Muscle of arm (tissue), 14 donors: ENCODE measurements at places on chromosomes 1 and 21. TPM values are rescaled to one million over a fixed set of nuclear protein-coding genes. Genes with fewer than 3 reads are reported as not detected.

AMY1C gene
- not detected for polyA plus RNA-seq

CFAP141 gene
- polyA plus RNA-seq, result not detected

KCNJ15 gene
- 1.1 TPM for polyA plus RNA-seq

GRCh38 chr1:68352202-68352601 is 97.6 kb downstream of the RPE65 start:
- no peak for DNase-seq

DNA sequence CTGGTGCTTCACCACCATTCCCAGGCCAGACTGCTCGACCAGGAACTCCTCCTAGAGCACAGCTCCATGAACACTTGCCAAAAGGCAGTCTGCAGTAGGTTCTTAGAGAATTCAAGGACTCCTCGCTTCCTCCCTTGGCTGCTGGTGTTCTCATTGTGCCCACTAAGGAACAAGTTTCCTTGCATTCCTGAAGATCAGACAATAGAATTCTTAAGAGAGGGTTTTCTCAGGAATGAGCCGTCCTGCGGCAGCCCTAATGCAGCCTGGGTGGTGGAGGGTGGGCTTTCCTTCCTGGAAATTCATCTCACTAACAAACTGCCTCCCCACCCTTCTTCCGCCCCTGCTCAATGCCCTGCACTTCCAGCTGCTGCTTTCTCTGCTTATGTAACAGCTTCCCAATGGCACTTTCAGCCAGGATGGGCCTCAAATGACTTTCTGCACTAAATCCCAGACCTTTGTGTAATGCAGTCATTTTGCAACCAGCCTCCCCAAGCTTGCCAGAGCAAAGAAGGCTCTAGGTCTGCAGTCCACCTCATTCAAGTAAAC is 287.9 kb downstream of the PLPP3 start:
- peak; percentile 17 for DNase-seq

DNA sequence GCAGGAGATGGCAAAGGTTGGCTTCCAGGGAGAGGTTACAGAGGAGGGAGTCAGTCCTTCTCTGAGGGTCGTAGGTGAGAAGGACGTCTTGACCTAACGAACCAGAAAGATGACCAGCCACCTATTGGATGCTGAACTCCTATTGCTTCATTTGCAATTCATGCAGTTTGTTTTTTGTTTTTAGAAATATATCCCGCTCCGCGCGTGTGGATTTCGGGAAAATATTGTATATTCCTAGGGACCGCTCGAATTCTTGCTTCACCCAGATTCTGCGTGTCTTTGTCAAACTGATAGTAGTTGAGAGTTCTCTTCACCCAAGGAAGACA is 564 bp downstream of the DISP1 start:
- DNase-seq, result no peak

- no peak for DNase-seq
Measured at GRCh38 chr1:3037281-3038040, 16.2 kb downstream of the ACTRT2 start.

DNA sequence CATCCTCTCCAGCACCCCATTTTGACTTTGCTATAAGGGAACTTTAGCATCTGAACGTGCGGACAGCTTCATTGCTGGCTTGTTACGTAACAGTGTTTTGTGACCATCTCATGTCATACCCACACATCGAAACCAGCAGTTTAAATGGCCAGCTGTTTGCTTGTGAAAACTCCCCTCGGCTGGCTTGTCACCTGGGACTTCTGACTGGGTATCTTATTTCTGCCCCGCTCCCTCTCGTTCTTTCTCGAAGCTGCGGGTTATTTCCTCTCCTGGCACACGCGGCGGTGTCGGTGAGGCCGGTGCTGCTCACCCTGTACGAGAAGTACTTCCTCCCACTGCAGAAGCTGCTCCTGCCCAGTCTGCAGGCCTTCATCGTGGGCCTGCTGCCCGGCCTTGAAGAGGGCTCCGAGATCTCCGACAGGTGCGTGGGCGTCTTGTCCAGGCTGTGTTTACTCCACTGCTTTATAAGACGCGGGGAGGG is 43.5 kb downstream of the DOP1B start:
- no peak for DNase-seq

- DNase-seq, result no peak
Measured at GRCh38 chr1:105210747-105211146, 1461.0 kb downstream of the AMY1C start.

GRCh38 chr1:172960454-172961208 is 90.1 kb downstream of the TNFSF18 start:
- DNase-seq, result no peak

- no peak for DNase-seq
Measured at GRCh38 chr1:24364975-24365678, 46.0 kb downstream of the GRHL3 start.

DNA sequence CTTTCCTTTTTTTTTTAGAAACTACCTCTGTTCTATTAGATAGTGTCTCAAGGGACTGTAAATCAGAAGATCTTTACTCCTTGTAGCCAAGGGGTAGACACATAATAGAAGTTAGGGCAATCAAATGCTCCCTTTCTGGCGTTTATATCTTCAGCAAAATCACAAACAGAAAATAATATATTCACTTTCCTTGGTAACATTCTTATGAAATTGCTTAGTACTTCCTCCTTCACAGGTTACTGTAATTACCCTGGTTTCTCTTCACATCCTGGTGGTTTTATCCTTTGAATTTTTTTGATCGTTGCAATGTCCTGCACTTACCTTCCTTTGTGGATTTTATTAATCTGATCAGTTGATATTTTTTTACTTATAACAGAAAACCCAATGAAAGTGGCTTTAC is 1064.9 kb downstream of the NCAM2 start:
- no peak for DNase-seq

DNA sequence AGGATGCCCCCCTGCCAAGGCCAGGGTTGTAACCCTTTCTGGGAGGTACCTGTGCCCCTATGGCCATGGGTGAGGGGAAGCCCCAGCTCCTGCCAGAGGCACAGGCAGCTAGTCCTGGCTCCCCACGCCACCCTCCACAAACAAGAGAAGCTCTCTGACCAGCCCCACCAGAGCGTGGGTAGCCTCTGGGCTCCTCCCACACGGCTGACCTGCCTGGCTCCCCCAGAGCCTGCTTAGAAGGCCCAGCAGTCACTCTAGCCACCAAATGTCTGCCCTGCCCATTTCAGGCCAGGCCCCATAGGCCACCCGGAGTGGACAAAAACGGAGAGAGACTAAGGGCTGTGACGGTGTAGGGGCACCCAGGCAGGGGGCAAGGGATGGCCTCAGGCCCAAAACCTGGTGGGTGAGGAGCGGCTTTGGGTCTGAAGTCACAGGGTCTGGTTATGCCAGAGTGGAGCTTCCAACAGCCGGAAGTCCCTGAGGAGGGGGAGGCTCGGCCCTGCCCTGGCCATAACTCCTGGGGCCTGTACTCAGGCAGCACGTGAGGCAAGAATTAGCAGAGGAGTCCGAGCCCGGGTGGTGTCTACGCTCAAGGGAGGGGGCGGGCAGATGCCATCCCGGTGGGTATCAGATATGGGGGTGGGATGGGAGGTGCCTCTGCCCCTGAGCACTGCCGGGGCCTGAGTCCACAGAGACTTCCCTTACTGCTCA is 155.4 kb downstream of the CASZ1 start:
- DNase-seq, result no peak

- no peak for DNase-seq
Measured at GRCh38 chr21:32951041-32951440, 74.7 kb upstream of the OLIG2 start.

- DNase-seq, result no peak
Measured at GRCh38 chr1:233478611-233479010, 135.3 kb upstream of the KCNK1 start.

- no peak for DNase-seq
Measured at GRCh38 chr1:184164536-184164935, 113.0 kb downstream of the TSEN15 start.

DNA sequence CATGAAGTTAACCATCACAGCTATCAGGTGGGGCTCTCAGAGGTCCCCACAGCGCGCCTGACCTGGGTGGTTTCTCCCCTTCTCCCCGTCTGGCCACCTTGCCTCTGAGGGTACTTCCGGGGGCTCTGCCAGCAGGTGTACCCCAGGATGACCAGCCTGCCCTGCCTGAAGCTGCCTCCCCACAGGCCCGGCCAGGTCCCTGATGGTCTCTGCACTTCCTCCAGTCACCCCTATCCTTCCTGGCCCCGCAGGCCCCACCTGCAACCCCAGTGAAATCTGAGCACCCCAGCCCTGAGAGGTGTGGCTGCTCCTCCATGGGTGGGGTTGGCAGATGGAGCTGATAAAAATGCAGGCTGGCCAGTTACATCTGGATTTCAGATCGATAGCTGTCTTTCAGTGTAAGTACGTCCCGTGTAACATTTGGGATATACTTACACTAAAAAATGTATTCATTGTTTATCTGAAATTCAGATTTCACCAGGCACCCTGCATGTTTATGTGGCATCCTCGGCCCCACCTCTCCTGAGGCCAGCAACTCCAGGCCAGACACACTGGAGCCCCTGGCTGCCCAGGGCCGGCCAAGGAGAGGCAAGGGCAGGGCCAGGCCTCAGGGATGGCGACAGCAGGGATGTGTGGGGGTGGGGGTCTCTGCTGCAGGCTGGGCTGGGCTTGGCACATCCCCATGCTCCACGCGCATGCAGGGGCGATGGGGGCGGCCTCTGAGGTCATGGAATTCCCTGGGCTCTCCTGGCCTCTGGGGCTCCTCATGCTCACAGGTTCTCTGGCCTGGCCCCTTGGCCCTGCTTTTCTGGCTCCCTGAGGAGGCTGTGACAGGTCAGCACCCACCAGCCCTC is 25.1 kb downstream of the LRRC3 start:
- no peak for DNase-seq

- DNase-seq, result no peak
Measured at GRCh38 chr1:39733161-39733560, 5.5 kb upstream of the PPIE start.
